ENCODE measurements at places on chromosomes 3 and 15.

DNA sequence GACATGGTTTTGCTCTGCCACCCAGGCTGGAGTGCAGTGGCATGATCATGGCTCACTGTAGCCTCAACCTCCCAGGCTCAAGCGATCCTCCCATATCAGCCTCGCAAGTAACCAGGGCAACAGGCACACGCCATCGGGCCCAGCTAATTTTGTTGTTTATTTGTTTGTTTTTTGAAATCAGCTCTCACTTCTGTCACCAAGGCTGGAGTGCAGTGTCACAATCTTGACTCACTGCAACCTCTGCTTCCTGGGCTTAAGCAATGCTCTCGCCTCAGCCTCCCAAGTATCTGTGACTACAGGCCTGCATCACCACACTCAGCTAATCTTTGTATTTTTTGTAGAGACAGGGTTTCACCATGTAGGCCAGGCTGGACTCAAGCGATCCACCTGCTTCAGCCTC lies 26.3 kb upstream of the PLCH1 start:
- no peak for DNase-seq

DNA sequence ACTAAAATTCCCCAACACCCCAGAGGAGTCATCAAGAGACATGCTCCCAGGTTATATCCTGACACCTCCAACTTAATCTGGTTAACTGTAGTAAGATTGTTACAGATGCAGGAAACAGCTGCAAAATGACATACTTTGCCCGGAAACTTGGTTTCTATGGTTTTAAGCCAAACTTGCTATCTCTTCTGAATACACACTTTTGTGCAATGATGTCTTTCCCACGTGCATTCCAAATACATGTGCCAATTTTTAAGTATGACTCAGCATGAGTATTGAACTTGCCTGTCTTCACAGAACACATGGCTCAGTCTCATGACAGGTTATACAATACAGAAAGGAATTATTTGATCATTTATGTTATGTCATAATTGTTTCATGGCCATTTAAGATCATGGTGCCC lies 207.0 kb upstream of the DCBLD2 start:
- no peak for DNase-seq

DNA sequence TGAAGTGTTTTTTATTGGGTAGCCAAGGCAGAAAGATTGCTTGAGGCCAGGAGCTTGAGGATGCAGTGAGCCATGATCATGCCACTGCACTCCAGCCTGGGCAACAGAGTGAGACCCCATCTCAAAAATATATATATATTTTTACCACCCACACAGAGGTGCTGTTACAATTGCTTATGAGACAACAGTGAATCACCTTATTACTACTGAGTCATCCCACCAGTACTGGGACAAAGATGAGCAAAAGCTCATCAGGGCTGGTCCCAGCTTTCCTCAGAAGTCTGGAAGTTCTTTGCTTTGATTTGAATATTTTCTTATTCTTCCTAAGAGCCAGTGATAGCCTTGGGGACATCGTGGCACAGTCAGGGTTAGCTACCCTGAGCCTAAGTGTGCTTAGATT lies 207.7 kb downstream of the SOX2 start:
- DNase-seq = no peak

GRCh38 chr15:28927043-28927442 lies 41.3 kb downstream of the APBA2 start:
- DNase-seq = no peak

- no peak for DNase-seq
Observed at GRCh38 chr15:62323353-62323890, 158.3 kb upstream of the C2CD4B start.

DNA sequence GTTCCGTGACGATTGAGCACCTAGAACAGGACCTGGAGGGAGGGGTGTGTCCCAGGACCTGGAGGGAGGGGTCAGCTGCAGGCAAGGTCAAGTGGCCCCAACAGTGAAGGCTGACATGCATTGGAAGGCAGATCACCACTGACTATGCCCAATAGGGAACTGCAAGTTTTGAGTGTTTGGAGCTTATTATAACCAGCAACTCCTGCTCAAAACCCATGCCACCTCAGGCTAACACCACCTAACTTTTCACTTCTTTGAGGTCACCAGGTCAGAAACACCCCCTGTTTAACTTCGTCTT lies 93.1 kb downstream of the MYLK start:
- no peak for DNase-seq

DNA sequence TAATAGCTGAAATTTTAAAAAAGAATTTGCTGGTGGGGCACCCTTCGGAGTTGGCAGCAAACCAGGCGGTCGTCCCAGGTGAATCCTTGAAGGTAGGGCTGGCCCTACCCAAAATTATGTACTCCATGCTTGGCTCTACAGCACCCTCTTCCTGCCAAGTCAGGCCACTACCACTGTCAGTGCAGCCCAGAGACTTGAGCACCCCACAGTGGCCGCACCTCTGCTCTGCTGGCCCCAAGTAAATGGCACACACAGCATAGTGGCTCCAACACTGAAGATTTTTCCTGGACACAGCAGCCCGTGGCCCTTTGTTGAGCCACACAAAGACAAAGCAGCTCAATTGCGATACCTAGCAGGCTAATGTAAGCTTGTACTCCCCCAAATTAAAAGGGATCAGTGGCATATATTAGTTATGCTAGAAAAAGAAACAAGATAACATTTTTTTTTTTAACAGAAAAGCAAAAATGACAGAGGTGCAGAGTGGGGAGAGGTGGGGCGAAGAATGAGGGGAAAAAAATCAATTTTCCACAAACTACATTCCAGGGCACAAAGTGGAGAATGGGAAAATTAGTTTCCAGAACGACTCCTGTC lies 250.5 kb downstream of the UACA start:
- DNase-seq = no peak

GRCh38 chr3:176776622-176777175 lies 420.6 kb downstream of the TBL1XR1 start:
- no peak for DNase-seq

DNA sequence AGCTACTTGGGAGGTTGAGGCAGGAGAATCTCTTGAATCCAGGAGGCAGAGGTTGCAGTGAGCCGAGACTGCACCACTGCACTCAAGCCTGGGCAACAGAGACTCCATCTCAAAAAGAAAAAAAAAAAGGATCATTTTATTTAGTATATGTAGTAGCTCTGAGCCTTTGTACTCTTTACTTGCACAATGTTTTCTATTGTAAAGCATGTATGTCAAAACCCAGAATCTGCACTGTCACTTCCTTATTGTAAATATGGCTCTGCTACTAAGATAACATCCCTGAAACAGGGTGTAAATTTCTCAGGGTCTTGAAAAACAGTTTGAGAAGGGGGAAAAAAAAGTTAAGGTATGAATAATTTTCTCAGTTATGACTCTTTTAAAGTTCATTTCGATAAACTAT lies 35.1 kb downstream of the SLMAP start:
- no peak for DNase-seq

DNA sequence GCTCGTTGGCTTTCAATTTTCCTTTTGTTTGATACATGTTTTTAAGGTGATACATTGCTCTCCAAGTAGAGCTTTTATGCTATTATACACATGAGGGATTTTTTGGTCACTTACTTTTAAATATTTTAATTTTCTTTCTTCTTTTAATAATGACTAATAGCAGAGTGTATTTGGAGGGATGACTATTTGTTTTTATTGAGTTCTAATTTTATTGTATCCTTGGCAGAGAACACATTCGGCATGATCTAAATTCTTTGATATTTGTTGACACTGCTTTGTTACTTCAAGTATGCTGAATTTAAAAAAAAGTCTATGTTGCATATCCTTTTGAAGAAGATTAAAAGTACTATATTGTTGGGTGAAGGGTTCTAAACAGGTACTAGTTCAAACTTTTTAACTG lies 149.9 kb upstream of the PDZRN3 start:
- DNase-seq = no peak

GRCh38 chr3:138019281-138020069 lies 9.5 kb downstream of the CLDN18 start:
- no peak for DNase-seq

- no peak for DNase-seq
Observed at GRCh38 chr3:55959471-55960080, 472.5 kb upstream of the WNT5A start.

DNA sequence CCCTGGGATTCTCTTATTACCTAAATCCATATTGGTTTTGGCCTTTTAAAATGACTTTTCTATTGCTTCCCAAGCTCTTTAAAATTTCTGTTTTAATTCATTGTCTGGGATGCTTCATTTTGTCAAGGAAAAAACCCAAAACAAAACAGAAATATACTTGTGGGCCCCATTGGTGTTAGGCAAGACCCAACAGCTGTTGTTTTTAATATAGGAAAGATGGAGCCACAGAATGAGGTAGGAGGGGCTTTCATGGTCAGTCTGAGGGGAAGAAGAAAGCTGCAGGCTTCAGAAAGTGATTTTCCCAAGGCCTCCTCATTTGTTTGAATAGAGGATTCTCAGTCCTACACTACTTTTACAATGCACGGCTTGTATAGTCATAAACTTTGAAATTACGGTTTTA lies 180.5 kb downstream of the MCTP2 start:
- DNase-seq = no peak

GRCh38 chr3:45794177-45794560 lies 2.2 kb downstream of the SLC6A20 start:
- no peak for DNase-seq

DNA sequence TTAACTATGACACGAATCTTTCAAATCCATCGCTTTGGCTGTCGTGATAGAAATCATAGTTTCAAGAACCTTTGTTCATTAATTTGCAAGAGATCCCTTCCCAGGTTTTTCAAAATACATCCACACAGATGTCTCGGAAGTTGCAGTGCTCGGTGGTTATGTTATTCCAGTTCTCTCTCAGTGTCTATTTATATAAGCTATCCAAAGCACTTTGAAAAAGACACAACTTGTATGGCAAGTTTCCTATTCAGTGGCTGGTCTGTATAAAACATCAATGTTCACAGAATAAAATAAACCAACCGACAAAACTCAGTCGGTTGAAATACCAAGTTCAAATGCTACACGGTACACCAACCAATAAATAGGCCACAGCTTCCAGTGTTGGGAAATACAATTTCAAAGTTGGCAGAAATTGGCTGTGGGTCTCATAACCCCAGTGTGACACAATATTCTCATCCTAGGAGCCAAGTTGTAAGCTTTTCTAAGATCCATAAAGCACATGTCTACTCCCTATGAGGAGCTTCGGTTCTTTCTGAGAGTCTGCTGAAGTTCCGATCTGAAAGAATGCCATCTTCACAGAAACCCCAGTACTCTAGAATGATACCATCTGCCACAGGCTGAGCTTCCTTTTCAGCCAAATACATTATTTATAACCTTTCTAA lies 23.7 kb downstream of the SATB1 start:
- no peak for DNase-seq

DNA sequence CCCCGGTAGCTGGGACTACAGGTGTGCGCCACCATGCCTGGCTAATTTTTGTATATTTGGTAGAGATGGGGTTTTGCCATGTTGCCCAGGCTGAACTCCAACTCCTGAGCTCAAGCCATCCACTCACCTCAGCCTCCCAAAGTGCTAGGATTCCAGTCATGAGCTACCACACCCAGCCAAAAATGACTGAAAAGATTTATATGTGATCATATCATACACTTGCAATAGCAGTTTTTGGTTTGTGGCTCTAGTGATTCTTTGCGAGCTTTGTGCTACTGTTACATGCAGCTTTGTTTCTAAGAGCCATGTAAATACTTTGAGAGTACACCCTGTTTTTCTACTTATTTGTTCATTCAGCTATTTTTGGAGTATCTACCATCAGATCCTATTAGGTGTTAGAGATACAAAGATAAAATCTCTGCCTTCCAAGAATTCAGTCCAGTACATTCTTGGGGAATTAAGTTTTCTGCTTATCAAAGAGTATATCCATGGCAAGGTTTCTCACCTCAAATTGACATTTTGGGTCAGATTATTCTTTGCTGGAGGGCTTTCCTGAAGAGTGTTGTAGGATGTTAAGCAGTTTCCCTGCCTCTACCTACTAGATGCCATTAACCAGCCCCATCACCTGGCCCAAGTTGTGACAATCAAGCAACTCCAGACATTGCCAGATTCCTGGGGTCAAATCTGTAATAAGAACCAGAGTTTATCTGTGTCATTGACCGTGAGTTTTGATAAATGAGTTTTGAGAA lies 15.0 kb downstream of the SNAP23 start:
- no peak for DNase-seq

DNA sequence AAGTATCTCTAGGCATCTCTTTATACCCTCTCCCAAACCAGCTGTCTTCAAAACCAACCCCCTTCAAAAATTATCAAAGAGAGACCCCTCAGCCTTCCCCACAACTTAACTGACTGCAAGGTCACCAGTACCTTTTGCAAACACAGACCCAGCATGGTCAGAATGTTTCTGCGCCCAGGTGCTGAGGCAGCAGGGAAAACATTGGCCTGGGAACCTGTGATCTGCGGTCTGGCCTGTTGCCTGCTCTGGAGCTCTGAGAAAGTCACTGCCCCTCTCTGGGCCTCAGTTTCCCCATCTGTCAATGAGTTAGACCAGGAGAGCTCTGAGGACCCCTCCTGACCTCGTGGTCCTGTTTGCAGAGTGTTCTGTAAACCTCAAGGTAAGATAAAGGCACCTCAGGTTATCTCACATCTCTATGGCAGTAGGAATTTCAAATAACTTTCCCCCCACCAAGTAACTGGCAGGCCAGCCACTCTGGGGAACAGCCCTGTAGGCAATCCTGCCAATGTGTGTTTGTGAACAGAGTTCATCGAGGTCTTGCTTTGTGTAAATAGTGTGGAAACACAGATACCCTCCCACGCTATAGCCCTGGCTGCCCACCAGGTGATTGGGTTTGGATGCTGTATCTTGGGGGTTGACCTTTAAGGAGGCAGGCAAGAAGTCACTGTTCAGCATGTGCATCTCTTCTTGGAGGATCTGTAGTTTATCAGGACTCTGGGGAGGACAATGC lies 50.0 kb upstream of the SMAD6 start:
- no peak for DNase-seq

GRCh38 chr15:90839187-90840071 lies 29.0 kb upstream of the FURIN start:
- DNase-seq = no peak

GRCh38 chr3:129474984-129475804 lies 35.2 kb downstream of the IFT122 start:
- DNase-seq = no peak

DNA sequence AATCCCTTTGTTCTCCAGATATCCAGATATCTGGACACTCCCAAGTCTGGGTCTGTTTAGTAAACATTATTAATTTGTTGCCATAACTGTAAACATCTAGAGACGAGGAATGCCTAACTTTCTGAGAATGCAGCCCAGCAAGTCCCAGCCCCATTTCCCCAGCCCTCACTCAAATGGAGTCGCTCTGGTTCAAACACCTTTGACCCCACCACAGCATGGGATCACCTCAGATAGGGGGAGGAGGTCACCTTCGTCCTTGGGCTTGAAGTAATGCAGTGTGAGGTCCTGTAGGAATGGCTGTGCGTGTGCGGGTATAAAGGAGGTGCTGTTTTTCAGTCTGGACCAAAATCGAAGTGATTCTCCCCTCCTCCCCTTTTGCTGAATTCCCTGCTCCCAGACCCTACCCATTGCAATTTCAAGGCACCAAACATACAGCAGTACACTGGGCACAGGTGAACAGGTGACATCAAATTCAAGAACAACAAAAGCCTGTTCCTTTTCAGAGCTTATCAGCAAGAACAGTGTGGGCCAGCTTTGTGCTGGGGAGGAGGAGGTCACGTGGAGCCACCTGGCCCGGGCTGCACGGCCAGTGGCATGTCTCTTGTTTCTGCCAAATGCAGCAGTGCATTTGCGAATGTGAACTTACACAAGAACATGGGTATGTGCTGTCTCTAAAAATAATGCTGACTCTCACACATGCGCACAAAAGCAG lies 57.5 kb upstream of the TRPM1 start:
- DNase-seq = no peak

- no peak for DNase-seq
Observed at GRCh38 chr15:34855413-34855812, 60.1 kb upstream of the ACTC1 start.
